Islet precursor cell (in vitro differentiated cells): ENCODE measurements at places on chromosomes 5 and 9.

- no peak for DNase-seq
These were observed 36.7 kb upstream of the CCDC112 start for GRCh38 chr5:115333164-115333563.

GRCh38 chr5:131521252-131521651 is 113.8 kb downstream of the RAPGEF6 start:
- DNase-seq = no peak

DNA sequence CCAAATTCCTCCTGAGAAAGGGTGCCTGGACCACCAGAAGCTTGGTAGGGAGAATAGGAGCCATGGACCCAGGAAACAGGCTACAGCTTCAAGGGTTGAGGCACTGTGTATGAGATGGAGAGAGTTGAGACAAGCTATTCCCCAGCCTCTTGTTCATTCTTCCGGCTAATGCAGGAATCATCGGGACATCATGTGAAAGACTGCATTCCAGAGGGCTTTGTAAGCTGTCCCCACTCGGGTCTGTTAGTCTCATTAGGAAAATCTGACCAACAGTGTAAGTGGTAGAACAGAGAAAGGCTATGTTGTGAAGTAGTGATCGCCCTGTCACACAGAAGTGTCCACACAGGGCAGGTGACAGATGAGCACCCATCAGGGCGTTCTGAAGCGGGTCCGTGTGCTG is 81.4 kb downstream of the GABBR2 start:
- peak; percentile 66 for DNase-seq

DNA sequence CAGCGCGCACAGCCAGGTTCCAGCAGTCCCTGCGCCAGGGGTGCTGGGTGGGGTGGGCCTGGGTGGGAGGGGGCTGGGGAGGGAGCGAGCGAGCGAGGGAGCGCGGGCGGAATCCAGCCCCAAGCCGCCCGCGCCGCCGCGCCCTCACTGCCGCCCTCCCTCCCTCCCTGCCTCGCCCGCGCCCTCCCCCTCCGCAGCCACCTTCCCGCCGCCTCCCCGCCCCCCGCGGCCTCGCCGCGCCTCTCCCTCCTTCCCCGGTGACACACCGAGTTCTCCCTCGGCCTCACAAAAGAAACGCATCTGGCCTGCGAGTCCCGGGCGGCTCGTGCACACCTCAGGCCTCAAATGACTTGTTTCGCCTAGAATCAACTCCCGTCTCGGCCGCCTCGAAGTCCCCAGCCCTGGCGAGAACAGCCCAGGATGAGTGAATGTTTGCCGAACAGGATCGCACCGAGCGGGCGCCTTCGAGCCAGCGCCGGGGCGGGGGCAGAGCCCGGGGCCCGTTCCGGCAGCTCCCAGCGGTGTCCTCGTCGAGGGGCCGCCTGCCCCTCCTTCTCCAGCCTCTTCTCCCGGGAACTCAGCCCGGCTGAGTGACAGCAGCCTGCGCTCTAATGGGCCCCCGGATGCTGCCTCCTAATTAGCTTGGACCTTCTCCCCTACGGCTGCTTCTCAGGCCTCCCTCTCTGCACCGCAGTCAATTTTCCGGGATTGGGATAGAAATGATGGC is 371 bp upstream of the PITX1 start:
- DNase-seq = peak; percentile 84

DNA sequence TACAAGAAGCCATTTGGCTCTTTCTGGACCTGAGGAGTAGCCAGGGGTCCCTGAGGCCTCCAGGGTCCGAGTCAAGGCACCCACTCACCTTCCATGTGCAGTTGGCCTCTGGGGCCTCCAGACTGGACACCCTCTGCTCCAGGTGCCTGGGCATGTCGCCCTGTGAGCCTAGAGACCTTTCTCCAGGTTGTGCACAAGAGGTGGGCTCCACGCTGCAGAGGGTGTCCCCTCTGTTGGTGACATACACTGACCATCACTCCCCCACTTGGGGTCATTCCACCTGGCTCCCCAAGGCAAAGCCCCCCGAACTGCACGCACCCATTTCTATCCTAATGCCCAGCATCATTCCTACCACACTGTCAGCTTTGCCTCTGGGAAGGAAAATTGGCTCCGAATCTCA is 48.8 kb downstream of the RASGEF1C start:
- peak; percentile 36 for DNase-seq

GRCh38 chr5:181127456-181127855 is 3.5 kb downstream of the OR2V1 start:
- peak; percentile 22 for DNase-seq

DNA sequence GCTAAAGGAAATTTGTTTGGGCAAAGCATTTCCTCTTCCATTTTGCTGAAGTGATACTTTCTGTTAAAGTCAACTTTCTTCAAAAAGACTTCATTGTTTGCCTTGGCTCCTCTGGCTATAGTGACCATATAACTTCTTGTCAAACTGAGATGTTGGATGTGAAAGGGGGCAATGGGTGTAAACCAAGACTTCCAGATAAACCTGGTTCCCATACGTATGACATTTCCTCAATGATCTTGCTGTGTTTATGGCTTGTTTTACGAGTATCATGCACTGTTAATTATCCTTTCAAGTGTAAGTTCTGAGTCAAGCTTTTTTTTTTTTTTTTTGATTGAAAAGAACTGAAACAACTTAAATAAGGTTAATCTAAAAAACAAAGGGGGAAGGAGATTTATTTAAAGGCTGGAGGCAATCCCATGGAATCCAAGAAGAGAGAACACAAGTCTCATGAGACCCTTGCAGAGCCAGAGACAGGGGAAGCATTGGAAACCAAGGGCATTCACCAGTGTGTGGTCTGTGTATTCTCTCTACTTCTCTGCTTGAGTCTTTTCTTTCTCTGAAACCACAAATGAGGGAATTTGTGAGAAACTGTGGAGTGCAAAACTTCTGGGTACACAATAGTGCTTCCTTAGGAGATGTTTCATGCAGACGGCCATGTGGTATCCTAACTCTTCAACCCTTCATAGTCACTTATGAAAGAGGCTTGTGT is 335.3 kb downstream of the RAB3C start:
- DNase-seq = no peak

DNA sequence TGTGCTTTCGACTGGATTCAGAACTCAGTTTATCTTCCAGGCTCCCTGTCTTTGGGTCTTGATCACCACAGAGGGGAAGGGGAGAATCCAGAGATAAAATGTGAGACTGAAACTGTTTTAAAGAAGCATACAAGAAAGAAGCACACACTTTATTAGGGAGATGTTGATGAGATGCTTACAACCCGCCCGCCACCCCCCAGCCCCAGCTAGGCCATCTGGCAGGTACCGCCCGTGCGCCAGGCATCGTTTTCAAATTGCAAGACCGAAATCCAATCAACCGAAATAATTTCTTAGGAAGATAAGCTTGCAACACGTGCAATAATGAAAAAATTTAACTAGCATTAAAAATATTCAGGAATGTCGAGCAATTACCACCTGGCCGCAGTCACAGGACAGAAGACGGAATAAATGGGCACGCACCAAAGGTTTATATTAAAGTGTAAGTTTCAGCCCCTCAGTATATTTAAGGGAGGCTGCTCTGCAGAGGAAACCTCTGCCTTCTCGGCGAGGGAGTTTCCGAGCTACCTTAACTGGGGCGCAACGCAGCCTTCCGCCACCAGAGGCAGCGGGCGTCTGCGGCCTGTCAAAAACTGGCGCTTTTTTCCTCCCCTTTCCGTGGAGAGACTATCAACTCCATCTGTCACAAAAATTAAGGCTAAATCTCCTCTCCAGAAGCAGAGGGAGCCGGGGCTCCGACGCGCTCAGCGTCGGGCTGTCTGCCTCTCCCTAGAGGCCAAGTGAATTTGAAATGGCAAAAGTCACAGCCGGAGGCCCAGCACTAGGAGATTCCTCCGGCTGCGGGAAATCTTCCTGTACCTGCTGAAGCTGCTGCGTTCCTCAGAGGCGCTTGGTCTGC is 996 bp upstream of the GAS1 start:
- peak; percentile 88 for DNase-seq

- DNase-seq = no peak
These were observed 7.4 kb upstream of the ADAM19 start for GRCh38 chr5:157582731-157583620.

GRCh38 chr9:17775656-17776055 is 196.8 kb downstream of the SH3GL2 start:
- no peak for DNase-seq

DNA sequence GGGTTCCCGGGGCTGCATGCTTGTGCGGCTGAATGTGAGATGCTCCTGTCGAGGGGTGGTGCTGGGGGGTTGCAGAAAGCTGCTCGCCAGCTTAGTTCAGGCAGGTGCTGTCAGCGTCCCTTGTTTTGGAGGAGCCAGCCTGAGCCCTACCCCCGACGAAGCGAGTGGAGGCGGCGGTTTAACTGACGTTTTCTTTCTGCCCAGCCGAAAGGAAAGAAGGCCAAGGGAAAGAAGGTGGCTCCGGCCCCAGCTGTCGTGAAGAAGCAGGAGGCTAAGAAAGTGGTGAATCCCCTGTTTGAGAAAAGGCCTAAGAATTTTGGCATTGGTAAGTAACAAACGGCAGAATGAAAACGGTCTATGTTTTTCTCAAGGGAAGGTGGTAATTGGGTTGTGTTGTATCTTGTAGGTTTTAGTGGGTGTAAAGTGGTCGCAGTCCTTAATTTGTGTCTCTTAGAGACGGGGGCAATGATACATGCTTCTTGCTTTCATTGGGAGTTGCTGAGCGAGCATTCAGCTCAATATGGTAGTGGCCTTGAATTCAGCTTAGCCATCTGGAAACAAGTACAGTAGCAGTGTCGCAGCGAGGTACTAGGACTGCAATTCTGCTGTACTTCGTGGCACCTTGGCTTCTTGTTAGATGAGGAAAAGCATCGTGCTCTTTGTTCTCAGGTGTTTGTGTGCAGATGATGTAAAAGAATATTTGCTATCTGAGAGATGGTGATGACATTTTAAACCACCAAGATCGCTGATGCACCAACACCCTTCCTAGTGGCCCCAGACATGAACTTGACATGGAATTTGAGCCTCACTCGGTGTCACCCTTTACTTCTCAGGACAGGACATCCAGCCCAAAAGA is 928 bp downstream of the RPL7A start:
- no peak for DNase-seq

GRCh38 chr5:146291421-146292074 is 47.1 kb upstream of the POU4F3 start:
- DNase-seq = no peak

GRCh38 chr9:99303177-99303576 is 81.1 kb downstream of the SEC61B start:
- no peak for DNase-seq

- no peak for DNase-seq
These were observed 9.4 kb downstream of the SRD5A1 start for GRCh38 chr5:6642655-6643054.

- no peak for DNase-seq
These were observed 26.4 kb downstream of the ERAP1 start for GRCh38 chr5:96781031-96781971.

- DNase-seq = peak; percentile 75
These were observed at the start of gene LHX3 for GRCh38 chr9:136204838-136205706. Gene LHX3, minus strand, starts transcription at chr9:136205128. Its CDS starts 116 bp downstream, at chr9:136205012.
